ENCODE measurements at places on chromosomes 1 and 21. TPM values are rescaled to one million over a fixed set of nuclear protein-coding genes. Genes with fewer than 3 reads are reported as not detected.

Gene FNDC10
- 7.7 TPM for polyA plus RNA-seq

Gene LEFTY2
- polyA plus RNA-seq, result 8.3 TPM

Gene CA14
- 50.2 TPM for polyA plus RNA-seq

Gene CFHR2
- not detected for polyA plus RNA-seq

Gene TAS1R1
- 0.19 TPM for polyA plus RNA-seq

DNA sequence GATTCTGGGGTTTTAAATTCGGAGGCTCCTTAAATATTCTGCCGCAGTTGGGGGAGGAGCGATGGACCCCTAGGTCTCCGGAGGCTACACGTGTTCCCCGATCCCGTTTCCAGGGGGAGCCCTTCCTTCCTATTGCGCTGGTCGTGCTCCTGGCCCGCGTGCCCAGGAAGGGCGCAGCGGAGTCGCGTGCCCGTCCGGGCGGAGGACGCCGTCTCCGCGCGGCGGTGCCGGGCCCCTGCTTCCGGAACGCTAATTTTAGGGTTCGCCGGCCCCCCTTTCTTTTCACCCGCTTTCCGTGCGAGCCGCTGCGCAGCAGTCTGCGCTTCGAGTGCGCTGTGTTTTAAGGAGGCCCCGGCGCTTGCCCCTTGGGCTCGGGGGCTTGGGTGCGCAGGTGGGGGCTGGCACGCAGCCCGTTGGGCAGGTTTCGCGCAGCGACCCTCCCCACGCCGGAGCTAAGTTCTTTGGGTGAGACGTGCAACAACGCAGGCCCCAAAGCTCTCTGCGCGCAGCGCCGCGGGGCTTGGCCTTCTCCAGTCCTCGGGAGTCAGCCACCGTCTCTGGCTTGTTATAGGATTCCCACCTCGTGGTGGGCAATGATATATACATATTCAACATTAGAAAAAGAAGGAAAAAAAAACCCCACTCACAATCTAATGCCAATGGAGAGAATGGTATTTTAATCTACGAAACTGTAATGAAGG lies 43.5 kb upstream of the DNAJC6 start:
- DNase-seq, result peak; percentile 95

DNA sequence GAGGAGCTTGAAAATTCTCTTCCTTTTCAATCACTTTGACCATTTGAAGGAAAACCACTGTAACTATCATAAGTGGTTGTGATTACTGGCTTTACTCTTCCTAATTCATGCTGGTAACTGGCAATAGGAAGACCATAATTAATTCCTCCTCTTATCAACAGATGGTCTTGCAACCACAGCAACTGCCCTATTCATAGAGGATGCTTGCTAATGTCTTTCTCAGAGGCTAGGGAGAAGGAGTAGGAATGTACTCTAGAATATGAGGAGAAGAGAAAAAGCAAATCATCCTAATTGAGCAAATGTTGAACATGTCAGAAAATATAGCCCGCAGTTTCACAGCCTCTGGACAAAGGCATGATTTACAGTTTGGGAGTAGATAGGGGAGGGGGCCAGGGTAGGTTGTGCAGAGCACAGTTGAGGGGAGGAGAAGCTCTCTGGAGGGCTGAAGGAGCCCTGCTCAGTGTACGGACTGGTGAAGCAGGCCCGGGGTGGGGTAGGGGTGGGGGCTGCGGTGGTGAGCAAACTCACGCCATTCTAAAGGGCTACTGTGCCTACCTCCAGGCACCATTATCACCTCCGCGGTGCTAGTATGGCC lies 192.9 kb downstream of the PCP4 start:
- no peak for DNase-seq

DNA sequence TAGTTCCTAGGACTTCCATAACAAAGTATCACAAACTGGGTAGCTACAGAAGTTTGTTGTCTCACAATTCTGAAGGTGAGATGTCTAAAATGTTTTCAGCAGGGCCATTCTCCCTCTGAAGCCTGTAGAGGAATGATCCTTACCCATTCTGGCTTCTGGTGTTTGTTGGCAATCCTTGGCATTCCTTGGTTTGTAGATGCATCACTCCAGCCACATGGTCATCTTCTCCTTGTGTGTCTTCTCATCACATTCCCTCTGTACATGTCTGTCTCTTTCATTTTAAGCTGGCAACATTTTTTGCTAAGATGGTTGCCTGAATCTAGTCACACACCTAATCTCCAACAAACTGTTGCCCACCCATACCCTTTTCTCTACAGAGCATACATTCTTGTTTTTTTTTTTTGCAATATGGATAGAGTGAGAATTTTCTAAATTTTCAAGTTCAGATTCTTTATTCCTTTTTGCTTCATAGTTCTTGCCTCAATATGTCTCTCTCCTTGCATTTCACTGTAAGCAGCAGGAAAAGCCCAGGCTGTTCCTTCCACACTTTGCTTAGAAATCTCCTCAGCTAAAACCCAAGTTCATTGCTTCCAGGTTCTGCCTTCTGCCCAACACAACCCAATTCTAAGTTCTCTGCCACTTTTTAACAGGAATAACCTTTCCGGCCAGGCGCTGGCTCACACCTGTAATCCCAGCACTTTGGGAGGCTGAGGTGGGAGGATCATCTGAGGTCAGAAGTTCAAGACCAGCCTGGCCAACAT lies 18.3 kb downstream of the ZBED6 start:
- no peak for DNase-seq

GRCh38 chr1:234970731-234971476 lies 157.7 kb downstream of the TOMM20 start:
- DNase-seq, result peak; percentile 88

DNA sequence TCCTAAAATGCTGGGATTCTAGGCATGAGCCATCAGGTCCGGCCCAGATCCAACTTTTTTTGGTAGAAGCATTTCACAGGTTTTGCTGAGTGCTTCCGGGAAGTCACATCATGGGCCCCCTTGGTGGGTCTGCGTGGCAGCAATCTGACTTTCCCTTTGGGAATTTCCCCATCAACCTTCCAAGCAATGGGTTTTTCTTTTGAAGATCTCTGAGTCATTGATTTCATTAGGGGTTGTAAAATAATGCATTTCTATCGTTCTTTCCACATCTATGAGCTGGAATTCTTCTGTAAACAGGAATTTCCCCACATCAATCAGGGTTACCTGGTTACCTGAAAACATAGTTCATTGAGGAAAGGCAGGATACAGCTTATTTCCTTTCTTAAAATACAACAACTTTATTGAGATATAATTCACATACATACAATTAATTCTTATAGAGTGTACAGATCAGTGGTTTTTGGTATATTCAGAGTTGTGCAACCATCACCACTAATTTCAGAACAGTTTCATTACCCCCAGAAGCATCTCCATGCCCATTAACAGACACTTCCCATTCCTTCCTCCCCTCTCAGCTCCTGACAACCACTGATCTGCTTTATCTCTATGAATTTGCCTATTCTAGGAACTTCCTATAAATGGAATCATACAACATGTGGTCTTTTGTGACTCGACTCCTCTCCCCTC lies 9.9 kb upstream of the ZBTB17 start:
- DNase-seq, result no peak

DNA sequence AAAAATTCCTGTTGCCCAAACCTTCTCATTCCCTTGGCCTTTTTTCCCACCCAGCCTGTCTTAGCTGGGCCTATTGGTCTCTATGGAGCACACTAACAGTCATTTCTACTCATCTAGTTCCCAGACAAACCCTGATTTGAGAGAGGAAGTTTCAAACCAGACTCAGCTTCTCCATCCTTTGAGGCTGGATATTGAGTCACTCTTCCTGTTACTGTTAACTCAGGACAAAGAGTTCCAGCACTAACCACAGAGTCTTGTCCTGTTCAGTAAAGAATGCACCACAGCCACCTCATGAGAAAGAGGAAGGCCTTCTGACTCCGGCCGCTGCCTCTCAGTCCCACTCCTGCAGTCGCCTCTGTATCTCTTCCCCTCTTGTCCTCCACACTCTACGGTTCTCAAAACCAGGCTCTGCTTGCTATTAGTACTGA lies 137.8 kb downstream of the PTPRC start:
- DNase-seq, result no peak

DNA sequence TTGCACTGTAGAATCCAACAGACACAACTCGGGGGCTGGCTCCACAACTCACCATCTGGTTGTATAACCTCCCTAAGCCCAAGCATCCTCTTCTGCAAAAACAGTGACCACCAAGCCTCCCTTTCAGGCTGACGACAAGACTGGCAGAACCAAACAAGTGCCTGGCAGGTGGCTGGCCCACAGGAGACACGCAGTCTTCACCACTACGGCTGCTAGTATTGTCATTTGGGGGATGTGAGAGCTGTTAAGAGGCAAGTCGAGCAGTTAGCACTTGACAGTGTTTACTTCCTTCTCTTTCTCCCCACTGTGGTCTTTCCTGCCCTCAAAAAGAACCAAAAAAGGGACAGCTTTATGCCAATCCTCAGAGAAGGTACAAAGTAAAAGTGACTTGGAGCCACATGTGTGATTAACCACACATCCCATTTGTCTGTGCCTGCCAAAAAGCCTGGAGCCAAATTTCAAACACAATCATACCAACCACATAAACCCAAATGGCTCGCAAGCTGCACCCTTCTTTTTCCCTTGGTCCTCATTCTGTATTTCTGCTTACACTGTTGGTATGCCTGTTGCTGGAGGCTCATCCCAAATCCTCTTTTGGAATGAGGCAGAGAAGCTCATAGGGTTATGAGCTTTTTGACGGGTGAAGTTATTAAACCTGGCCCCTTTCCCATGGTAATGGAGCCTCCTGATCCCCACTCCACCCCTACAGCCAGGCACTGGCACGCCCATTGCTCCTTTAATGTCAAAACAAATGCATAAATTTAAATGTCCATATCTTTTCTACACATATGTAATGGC lies 94.1 kb downstream of the TGFBR3 start:
- DNase-seq, result no peak

All from GM23338 (cell line).